ENCODE measurements at places on chromosomes 12 and 14.

- DNase-seq: no peak
These were observed 121.3 kb downstream of the CRADD start for GRCh38 chr12:93798279-93799151.

DNA sequence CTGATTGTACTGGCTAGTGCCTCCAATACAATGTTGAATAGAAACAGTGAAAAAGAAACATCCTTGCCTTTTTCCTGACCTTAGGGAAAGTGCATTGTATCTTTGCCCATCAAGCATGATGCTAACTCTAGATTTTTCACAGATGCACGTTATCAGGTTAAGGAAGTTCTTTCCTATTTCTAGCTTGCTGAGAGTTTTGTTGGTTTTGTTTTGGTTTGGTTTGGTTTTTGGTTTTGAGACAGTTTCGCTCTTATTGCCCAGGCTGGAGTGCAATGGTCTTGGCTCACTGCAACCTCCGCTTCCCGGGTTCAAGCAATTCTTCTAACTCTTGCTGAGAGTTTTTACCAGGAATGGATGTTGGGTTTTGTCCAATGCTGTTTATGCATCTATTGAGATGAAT, 89.0 kb downstream of the BRMS1L start:
- DNase-seq: no peak

GRCh38 chr12:8661016-8661415, 1.6 kb downstream of the MFAP5 start:
- no peak for DNase-seq

DNA sequence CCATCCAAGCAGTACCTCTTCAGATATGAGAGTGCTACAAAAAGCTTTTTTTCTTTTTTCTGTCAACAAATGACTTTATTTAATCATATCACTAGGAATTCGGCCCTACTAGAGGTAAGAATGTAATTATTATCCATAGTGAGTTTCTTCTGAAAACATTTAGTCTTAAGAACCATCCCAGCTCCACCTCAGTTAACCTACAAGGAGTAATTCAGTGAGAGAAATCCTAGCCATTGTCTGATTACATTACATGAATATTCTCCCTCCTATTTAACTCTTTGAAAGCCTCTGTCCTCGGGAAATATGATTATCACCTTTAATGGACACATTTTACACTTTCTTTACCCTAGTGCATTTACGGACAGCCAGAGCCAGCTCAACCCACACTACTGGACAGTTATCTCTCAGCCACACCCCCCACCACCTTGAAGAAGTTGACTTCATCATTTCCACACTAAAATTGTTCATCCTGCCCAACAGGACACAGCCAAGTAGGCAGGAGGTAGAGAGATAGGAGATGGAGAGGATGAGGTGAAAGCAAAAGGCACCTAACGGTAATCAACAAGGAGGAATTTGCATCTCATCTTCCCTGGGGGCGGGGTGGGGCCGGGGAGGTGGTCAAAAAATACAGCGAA, 1.3 kb downstream of the PPFIA2 start:
- DNase-seq: no peak

DNA sequence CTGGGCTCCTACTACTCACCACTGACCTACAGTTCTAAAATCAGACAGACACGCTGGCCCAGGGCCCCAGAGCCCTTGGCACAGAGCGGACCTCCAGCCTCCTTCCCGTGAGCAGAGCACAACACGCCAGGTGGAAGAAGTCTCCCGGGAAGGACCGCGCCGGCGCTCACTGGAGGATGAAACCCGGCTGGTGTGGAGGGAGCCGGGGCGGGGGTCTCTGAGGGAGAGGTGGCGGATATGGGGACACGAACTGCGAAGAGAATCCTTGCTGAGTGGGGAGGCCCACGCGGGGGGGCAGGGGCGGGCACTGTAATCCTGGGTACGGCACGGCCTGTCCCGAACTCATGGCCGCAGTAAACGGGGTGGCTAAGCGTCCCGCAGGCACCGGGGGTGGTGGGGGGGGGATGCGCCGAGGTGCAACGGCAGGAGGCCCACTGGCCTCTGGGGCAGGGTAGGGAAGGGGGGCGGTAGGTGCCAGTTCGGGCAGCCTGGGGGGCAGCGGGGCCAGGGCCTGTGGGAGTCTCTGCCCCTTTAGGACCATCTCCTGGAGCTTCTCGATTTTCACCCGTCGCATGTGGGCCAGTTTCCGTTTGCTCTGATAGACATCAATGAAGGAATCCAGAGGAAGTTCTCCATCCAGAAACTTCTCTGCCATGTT, 28.8 kb downstream of the VPS37B start:
- no peak for DNase-seq

GRCh38 chr12:6340032-6340638, 1.7 kb downstream of the TNFRSF1A start:
- DNase-seq: no peak

DNA sequence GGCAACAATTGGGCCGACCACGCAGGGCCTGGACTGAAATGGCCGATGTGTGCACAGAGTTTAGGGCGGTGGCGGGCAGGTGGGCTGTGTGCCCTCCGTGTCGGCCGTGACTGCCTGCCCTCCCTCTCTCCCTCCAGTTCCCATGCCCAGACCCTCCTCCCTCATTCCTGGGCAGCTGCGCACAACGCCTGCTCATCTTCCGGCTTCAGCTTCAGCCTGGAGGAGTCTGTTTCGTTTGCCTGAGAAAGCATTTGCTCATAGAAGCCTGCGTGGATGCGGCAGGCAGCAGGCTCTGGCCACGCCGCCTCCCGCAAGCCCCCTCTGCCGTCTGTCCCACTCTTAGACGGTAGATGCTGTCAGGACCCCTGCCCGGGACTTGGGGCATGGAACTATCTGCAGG, 47.3 kb upstream of the FZD10 start:
- DNase-seq: no peak
